ENCODE measurements at places on chromosomes 16 and 17.
A peak's percentile ranks its signal among the peaks of the same experiment; 100 is the strongest.

DNA sequence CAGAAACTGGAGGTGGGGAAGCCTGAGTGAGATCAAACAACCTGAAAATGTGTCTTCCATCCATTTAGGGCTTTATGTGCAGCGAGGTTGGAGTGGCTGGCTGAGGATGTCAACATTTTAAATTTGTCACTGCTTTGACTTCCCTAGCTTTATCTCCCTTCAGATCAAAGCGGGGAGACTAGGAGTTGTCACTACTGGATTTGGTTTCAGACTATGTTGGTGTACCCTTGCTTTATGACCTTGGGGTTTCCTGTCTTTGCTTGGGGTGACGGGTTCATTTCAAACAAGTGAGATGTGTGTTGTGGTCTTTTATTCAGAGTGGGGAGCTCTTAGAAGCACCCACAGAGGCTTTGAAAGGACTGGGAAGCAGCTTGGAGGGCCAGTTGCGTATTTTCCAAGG lies 25.6 kb downstream of the MSI2 start:
- DNase-seq = no peak

GRCh38 chr16:62041401-62041800 lies 5.2 kb upstream of the CDH8 start:
- no peak for DNase-seq

GRCh38 chr17:72985882-72986720 lies 106.4 kb downstream of the SLC39A11 start:
- DNase-seq = peak; percentile 31

GRCh38 chr16:80019395-80019794 lies 418.9 kb upstream of the MAF start:
- DNase-seq = no peak

DNA sequence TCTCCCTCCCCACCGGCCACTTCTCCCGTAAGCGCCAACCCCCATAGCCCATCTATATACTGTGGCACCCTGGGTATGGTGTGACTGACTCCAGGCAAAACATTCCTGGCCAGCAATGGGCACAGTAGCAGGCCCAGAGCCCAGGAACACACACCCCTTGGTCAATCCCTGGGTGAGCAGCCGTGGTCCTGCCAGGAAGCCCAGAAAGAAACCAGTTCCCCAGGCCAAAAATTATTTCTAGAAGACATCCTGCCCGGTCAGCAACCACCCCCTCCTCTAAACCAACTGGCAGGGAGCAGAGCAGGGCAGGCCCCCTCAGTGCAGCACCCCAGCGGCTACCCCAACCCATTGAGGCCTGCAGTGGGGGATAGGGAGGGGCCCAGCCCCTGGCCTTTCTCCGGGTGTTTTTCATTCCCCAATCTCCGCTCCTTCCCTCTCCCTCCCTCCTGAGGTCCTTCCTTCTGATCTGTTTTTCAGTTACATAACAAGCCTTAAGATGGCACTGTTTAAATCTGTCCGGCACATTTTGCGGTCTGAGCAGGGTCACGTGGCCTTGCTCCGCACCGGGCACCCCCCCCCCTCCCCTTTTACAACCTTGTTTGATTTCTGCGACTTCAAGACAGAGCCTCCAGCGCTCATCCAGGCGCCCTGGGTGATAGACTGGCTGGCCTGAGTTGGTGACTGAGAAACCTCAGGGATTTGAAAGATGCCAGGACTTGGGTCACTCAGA lies 2.0 kb downstream of the NPTX1 start:
- no peak for DNase-seq

DNA sequence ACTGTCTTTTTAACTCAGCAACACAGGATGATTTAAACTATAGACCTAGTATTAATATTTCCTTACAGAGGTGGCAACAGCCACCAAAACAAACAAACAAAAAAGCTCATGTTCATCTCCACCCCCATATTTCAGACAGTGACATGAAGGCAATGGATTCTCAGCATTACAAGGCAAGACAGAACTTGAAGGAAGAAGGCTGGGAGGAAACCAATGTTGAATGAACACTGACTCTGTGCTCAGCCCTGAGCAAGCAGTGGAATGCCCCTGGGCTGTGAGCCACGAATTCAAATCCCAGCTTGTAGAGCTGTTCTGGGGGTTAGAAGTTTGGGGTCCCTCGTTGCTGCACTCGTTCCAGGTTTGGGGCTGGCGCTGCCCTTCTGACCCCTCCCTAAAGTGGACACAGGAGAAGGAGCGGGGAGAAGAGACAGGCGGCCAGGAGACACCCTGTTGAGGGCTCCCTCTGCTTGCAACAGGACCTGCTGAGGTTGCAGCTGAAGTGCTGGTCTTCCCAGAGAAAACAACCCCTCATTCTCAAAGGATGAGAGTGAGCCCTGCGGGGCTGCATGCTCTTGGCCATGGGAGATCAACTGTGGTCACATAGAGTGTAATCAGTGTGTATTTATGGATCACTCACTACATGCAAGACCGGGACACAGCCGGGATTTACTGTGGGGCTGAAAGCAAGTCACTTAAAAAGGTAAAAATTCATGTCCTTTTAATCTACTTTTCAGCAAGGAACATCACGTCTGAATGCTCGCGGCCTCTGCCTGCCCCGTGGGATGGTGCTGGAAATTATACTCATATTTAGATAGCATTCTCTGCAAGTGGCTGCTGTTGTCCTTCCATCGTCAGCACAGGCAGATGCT lies 34.3 kb downstream of the MYH3 start:
- DNase-seq = no peak

- DNase-seq = no peak
Observed at GRCh38 chr17:76122431-76123190, 18.4 kb downstream of the FOXJ1 start.

DNA sequence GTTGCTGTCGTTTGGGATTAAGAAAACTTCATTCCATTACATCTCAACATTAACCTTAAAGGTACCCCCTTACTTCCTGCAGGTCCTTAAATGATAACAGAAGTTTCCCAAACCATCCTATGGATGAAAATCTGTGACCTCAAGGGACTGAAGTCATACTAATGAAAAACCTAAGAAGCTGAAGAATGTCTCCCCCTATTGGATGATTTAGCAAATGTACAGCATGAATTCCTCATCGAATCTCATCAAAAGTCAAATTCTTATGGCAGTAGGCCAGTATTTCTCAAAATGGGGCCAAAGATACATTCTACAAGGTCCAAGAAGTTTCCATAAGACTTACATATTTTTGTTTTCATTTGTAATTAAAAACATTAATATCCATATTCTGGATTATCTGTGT lies 13.5 kb downstream of the SCO1 start:
- DNase-seq = no peak

DNA sequence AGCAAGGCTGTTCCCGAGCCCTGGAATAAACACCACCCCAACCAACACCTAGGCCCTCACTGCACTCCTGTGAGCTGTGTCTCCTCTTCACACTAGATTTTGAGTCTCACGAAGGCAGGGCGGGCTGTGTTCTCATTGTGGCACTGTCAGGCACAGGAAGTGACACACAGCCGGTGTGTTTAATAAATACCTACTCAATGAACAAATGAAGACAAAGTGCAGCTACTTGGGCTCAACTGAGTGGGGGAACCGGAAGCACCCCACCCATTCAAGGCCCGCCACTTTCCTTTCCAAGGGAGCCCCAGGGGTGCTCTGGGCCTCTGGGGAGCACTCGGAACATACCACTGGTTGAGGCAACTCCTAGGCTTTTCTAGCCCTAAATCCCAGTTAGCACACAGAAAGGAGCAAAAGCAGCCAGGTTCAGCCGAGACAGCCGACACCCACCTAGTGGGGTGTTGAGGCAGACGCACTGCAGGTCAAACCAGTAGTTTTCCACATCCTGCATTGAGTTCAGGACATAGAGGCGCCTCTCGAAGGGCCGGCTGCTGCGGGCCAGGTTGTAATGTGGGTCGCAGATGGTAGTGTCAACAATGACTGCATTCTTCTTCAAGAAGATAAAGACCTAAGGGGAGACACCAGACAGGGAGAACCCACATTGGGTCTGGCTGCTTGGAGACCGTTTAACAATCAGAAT lies 57.7 kb downstream of the GTF3C1 start:
- DNase-seq = no peak

GRCh38 chr17:72249441-72249840 lies 128.6 kb downstream of the SOX9 start:
- DNase-seq = no peak

DNA sequence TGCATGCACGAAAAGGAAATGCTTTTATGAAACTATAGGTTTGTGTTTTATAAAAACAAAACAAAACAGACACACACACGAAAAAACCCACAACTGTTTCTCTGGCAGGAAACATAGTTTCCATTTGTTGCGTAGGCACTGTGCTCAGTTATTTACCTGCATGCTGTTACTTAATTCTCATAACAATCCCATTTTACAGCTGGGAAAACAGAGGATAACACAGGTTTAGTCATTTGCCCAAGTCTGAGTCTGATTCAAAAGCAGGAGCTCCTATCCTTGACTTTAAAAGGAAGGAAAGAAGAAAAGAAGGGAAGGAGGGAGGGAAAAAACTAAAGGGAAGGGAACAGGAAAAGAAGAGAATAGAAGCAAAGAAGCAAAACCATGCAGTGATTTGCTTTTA lies 117.4 kb downstream of the DNAH3 start:
- DNase-seq = no peak

DNA sequence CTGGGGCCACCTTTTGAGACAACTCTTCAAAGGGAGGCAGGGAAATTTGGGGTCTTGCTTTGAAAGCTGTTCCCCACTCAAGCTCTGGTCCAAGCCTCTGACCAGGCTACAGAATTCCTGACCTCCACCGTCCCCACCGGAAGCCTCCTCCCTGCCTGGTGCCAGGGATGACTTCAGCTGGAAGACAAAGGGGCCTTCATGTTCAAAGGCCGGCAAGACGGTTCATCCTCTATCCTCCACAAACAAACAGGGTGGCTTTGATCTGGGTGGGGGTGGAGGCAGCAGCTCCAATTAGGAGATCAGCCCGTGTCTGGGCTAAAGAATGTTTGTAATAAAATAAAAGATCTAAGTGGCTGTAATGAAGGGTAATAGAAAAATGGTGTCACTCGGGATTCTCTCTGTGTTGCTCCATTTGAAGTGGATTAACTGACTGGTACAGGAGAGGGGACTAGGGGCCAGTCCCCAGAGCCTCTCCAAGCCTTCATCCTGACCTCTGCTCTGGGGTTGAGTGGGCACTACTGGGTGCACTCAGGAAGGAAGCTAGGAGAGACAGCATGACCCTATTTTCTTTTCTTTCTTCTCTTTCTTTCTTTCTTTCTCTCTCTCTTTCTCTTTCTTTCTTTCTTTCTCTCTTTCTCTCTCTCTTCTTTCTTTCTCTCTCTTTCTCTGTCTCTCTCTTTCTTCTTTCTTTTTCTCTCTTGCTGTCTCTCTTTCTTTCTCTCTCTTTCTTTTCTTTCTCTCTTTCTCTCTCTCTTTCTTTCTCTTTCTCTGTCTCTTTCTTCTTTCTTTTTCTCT lies 27.5 kb upstream of the NKD1 start:
- DNase-seq = no peak

GRCh38 chr17:27657620-27658019 lies 26.6 kb downstream of the LGALS9 start:
- no peak for DNase-seq

DNA sequence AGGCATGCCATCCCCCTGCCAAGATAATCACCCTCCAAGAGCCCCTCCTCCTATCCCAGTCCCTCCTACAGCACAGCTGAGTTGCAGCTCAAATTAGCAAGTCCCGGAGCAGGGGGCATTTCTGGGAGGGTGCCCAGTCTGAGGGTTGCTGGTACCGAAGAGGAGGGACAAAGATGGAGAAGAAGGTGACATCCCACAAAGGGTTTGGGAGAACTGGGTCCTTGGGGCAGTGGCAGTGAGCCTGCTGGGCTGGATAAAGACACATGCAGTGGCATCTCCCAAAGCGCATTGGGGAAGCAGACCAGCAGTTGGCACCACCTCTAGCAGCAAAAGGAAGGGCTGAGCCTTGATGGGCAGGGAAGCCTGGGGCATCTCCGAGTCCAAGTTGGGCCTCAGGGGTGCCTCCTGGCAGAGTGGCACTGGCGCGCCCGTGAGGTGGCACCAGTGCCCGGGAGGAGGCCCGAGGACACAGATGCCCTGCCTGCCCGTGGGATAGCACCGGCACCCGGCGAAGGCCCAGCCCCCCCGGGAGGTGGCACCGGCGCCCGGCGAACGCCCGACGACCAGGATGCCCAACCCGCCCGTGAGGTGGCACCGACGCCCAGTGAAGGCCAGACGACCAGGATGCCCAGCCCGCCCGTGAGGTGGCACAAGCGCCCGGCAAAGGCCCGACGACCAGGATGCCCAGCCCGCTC lies 622 bp downstream of the TOM1L2 start:
- DNase-seq = peak; percentile 28

GRCh38 chr16:17318238-17318637 lies 152.5 kb downstream of the XYLT1 start:
- DNase-seq = no peak

DNA sequence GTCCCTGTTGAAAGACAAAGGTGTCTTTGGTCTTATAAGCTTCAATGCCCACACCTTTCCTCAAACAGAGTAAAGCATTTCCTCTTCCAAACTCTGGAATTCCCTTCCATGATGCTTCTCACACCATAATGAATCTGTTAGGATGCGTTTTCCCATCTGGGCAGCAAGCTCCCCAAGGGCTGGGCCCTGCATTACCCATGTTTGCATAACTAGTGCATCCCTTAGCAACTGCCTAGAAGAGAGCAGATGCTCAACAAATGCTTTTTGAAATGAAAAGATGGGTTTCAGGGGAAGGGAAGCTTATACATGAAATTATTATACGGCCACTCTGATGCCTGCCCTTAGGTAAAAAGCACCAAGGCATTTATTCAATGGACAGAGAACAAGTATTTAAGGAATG lies 124.5 kb upstream of the CCL2 start:
- DNase-seq = no peak
